Stimulated activated CD8-positive, alpha-beta memory T cell treated with anti-CD3 and anti-CD28 coated beads, Interleukin-4, amount 100 ng/mL, for 1 hour (primary cell): ENCODE measurements at places on chromosomes 7 and 10.

DNA sequence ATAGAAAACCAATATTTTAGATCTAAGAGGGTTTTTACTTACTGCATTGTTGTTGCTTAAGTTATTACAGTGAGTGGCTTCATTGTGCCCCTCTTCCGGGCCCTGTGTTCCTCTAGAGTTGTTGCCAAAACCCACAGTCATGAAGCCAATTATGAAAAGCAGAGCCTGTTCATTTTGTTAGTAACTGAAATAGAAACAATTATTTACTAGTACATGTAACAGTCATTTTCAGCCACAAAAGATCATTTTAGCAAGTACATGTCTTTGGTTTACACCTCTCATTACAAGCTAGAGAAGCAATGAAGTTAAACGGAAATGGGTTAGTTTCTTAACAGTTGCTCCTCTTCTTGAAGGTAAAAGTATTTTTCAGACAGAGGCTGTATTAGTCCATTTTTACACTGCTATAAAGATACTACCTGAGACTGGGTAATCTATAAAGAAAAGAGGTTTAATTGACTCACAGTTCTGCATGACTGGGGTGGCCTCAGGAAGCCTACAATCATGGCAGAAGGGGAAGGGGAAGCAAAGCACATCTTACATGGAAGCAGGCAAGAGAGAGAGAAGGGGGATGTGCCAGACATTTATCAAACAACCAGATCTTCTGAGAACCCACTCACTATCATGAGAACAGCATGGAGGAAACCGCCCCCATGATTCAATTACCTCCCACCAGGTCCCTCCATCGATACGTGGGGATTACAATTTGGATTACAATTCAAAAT, 380.5 kb downstream of the SFMBT2 start:
- DNase-seq, result no peak

GRCh38 chr10:110335314-110336064, 30.8 kb upstream of the SMNDC1 start:
- DNase-seq, result no peak

GRCh38 chr7:11681461-11681860, 150.5 kb downstream of the THSD7A start:
- DNase-seq, result no peak

DNA sequence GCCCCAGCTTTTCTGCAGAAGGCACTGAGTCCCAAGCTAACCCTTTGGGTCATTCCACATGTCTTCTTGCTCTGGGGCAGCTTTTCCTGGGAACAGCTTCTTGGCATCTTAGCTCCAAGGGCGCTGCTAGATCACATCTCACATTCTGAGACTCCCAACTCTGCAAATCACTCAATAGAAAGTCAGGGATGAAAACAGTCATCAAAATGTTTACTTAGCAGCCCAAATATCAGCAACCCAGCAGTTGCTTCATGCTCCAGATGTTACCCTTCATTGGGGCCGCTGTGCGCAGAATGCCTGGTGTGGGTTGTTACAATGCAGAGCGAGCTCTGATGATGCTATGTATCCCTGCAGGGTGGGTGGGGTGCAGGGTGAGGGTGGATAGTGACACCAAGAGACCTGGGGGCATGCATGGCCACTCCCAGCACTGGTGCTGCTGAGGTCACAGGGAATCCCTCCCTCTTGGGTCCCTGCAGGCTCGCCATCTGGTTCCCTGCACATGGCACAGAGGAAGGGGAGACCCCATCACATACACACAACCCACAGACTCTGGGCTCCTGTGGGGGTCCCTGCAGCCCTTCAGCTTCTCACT, 19.0 kb downstream of the WDFY4 start:
- no peak for DNase-seq

- no peak for DNase-seq
Measured at GRCh38 chr7:116197360-116197759, 13.0 kb upstream of the TES start.

- no peak for DNase-seq
Measured at GRCh38 chr10:85510682-85511081, 855.9 kb downstream of the GRID1 start.

DNA sequence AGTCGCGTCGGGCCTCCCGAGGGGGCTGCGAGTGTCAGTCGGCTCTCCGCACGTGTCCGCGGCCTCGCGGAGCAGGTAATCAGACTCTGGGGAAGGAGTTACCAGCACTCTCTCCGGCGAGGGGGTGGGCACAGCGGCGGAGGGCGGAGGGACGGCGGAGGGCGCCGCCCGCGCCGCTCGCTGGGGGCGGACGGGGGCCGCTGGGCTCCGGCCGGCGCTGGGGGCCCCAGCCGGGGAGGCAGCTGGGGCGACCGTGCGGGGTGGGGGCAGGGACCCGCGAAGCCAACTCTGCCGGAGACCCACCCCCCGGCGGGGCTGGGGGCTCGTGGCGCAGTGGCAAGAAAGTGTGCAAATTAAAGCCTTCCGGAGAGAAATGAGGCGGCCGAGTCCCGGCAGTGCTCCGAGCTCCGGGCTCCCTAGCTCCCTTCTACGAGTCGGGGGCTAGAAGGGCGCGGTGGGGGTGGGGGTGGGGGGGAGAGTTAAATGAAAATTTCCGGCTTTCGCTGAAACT, at the start of gene CDK6:
CDK6 (minus strand) TSS at position 85 of the 511 bp plus-strand sequence. CDS start 3,250 bp downstream, outside the sequence.
- no peak for DNase-seq

DNA sequence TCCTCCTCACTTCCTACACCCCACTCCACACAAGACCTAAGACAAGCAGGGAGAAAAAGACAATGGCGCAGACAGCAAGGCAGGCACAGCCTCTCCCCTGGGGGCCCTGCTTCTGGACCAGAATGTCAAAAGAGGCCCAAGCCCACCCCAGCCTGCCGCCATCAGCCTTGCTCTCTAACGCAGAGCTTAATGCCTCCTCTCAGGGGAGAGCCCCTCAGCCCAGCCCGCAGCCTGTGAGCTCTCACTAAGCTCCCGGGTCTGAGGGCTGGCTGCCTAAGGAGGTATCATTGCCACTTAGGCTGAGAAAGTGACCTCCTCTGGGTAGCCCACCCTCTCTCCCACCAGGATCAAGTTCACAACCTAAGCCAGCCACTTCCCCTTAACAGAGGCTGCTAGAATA, 16.7 kb downstream of the SLIT1 start:
- DNase-seq, result no peak

DNA sequence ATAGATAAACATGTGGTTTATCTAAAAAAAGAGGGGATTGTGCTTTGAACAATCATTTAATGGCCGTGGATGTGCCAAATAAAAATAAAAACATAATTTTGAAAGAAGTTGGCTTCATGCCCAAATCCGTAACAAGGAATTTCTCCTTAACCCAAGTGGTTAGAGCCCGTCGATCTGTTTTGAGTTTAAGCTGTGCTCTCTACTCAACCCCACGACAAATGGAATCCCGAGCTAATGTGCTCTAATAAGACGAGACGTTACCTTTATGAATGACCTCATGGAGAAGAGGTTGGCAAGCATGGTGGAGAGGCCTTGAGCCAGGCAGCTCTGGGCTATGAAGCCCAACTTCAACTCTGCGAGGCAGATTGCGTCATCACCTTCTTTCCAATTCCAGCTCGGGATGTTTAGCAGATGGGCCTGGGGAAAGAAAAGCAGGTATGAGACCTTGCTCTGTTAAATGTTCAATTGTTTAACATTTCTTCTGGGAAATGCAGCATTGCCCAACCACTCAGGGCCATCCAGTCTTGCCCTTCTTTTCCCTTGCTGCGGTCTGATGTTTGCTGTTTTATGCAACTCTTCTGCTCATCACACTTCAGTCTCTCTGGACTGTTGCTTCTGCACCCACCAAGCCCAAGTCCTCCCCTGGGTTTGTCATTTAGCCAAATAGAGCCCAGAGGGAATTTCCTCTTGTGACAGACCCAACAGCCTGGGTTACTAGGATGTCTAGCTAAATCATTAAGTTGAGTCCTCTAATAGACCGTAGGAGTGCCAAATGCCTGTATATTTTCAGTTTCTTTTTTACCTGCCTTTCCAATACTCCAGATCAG, 564.6 kb downstream of the KCNMA1 start:
- no peak for DNase-seq

GRCh38 chr7:143410521-143411004, 1.9 kb upstream of the EPHA1 start:
- DNase-seq, result no peak

DNA sequence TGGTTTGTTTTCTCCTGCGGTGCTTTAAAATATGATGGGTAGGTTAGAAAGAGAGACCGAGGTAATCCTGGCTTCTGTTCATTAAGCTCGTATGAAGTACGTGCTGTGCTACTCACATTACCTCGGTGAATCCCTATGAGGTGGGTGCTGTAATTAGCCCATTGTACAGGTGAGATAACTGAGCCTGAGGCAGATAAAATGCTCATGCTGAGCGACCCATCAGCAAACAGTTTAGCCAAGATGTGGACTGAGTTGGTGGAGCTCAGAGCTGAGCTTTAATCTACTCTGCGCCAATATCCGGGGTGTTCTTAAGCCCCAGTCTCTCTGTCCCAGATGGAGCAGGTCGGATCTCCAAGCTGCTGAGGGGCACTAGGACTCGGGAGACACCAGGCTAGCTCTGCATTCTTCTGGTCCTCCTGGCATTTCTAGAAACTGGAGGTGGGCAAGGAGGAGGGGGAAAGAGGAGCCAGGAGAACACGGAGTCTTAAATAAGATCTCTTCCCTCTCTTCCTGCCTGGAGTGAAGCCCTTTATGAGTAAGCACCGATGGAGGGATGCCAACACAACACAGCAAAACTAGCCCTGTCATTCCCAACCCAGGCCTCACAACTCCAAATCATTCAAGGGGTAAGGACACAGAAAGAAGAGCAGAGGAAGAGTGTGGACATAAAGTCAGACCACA, 458.5 kb downstream of the KCNMA1 start:
- DNase-seq, result no peak

DNA sequence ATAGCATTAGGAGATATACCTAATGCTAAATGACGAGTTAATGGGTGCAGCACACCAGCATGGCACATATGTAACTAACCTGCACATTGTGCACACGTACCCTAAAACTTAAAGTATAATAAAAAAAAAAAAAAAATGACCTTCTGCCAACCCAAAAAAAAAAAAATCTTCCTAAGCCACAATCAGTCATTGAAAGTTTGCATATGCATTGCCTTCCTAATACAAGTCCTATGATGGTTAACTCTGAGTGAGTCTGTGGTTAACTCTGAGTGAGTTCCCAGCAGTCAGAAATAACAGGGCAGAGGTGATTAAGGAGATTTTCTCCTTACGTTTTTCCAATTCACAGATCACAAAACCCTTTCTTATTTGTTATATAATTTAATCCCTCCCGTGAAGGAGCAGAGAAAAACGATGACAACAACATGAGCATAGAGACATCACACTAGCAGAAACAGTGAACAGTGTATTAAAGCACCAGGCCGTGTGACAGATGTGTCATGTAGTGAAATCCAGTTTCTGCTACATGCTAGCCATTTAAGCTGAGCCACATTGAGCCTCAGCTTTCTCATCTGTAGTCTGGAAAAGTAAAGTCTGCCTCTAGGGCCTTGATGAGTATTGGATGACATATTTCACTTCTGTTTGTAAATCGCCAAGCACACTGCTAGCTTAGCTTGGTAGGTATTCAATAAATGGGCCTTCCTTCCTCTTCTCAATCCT, 7.4 kb upstream of the RNF148 start:
- DNase-seq, result no peak

DNA sequence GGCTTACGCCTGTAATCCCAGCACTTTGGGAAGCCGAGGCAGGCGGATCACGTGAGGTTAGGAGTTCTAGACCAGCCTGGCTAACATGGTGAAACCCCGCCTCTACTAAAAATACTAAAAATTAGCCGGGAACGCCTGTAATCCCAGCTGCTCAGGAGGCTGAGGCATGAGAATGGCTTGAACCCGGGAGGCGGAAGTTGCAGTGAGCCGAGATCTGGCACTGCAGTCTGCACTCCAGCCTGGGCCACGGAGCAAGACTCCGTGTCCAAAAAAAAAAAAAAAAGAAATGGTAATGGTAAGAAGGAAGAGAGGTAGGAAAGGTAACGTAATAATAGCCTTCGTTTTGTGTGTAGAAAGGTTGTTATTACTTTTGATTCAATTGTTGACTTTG, 1.2 kb downstream of the HSPA14 start:
- DNase-seq, result no peak

- no peak for DNase-seq
Measured at GRCh38 chr7:80699045-80699638, 60.7 kb downstream of the CD36 start.
